ENCODE measurements at places on chromosomes 5 and 9. TPM values are rescaled to one million over a fixed set of nuclear protein-coding genes. Genes with fewer than 3 reads are reported as not detected.

GRCh38 chr9:33161011-33161588, 6.0 kb downstream of the B4GALT1 start:
- peak; percentile 53 for DNase-seq

MZB1 gene
- 0.58 TPM for total RNA-seq

SLC30A5 gene
- total RNA-seq, result 31.8 TPM

DNA sequence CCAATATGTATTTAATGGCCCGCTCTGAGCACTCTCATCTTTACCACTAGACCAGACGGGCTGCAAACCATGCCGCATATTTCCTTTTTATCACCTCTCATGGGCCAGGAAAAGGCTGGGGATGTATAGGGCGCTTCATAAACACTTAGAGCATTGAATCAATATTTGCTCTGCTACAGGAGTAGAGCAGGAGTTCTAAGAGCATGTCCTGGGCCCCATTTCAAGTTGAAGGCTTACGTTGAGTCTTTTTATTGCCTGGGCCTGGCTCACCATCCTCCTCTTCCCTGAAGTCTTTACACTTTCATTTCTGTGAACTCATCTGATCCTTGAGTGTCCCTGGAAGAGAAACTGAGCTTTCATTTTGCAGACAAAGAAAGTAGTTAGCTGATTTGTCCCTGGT, 112.4 kb downstream of the FSTL4 start:
- no peak for DNase-seq

DNA sequence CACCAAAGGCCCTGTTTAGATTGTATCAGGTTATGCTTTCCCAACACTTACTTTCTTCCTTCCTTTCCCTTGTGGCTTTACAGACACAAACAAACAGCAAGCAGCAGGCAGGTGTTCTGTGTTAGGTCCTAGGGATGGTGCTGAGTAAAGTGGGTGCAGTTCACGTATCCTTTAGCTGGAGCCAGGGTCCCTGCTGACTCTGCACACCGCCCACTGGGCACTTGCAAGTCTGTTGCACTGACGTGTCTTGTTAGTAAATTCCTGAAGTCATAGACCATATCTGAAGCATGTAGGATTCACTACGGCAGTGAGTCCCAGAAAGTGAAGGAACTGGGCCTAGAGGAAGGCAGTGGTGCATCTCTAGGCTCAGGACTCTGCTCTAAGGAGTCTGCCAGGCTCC, 96.5 kb downstream of the DAPK1 start:
- DNase-seq, result no peak

GRCh38 chr5:3899093-3899492, 303.5 kb downstream of the IRX1 start:
- no peak for DNase-seq

DNA sequence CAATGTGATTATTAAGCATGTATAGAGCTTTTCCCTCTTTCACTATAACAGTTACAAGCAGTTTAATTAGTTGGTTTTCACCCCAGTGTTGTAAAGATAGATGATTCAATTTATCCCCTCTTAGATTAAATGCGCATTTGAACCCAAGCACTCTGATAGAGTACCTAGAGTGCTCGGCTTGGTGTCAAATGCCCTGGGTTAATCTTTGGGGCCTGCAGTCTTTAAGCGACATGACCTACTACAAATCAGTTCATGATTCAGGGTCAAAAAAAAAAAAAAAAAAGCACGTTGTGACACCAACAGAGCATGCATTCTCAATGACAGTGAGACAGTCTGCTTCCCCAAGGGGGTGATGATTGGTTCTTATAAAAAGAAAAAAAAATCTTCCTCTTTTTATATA, 375.3 kb downstream of the BRINP1 start:
- no peak for DNase-seq

ZNF79 gene
- 6.2 TPM for total RNA-seq

GRCh38 chr9:114318416-114318815, 4.5 kb upstream of the ORM1 start:
- DNase-seq, result no peak

- no peak for DNase-seq
Observed at GRCh38 chr5:39256477-39257235, 37.3 kb upstream of the FYB1 start.

Data from left ventricle myocardium inferior (tissue), 1 donor.